AML-193 (cell line): ENCODE measurements at places on chromosomes 4 and X.

- DNase-seq, result no peak
These were observed 2253.2 kb upstream of the TENM3 start for GRCh38 chr4:179989975-179990374.

DNA sequence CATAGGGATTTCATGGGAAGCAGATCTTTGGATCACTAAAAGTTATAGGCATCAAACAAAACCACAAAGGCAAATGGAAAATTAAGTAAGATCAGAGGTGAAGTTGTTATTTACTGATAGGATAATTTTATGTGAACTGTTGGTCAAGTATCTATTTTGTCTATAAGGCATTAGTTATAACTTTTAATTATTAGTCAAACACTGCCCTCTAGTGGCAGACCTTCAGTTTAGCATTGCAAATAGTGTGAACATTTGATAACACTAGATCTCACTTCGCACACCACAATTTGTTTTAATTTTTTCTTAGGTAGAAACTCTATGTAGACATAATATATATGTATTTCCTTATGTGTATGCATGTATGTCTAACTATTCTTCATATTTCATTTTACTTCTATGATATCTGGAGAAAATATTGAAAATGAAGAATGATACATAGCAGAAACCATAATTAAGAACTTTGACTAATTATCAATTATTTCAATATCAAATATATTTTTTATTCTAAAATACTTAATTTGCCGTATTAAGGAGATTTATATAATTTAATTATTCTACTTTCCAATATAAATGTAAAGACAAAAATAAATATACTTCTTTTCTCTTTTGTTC is 214.5 kb upstream of the TACR3 start:
- peak; percentile 59 for DNase-seq

DNA sequence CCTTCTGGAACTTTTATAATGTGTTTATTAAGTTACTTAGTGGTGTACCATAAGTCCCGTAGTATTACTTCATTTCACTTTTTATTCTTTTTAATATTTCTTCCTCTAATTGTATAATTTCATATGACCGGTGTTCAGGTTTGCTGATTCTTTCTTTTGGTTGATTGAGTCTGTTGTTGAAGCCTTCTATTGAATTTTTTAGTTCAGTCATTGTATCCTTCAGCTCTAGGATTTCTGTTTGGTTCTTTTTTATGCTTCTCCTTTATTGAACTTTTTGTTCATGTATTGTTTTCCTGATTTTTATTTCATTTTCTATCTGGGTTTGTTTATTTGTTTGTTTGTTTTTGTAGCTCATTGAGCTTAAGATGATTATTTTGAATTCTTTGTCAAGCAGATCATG is 8.8 kb downstream of the CEP44 start:
- DNase-seq, result no peak

DNA sequence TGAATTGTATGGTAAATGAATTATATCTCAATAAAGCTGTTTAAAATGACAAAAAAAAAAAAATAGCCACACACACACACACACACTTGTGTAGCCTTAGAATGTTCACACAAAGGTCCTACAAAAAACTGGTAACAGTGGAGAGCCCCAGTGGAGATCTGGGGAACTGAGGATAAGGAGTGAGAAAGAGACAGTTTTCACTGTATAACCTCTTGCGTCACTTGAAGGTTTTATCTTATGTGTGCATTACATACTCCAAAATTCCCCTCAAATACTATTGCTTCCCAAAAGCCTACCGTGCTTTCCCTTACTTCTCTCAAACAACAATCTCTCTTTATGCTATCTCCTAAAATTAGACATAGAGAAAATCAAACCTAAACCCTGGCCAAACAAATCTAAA is 67.8 kb downstream of the SMC1A start:
- no peak for DNase-seq

- no peak for DNase-seq
These were observed 876.0 kb downstream of the FSTL5 start for GRCh38 chr4:161287678-161288352.

DNA sequence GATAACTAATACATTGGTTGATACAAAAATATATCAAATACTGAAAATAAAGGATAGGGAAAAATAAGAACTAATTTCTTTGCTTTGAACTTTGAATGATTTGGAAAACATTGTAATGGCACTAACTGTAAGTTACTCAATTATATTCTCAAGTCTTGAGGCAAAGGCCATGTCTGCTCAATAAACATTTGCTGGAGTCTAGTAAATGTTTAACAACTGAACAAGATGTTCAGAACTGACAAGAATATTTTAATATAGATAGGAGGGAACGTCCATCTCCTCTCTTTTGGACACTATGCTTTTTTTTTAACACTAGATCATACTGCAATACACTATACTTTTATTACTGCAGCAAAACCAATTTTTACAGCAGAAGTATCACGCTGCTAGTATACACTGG is 76.2 kb downstream of the PRSS12 start:
- DNase-seq, result no peak

DNA sequence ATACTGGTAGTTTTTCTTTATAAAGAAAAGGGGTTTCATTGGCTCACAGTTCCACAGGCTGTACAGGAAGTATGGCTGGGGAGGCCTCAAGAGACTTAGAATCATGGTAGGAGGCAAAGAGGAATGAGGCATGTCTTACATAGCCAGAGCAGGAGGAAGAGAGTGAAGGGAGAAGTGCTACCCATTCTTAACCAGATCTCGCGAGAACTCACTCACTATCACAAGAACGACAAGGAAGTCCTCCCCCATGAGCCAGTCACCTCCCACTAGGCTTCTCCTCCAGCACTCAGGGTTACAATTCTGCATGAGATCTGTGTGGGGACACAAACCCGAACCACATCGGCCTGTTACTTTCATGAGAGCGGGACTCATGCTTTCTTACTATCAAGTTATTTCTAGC is 240.5 kb downstream of the TENM3 start:
- DNase-seq, result no peak

DNA sequence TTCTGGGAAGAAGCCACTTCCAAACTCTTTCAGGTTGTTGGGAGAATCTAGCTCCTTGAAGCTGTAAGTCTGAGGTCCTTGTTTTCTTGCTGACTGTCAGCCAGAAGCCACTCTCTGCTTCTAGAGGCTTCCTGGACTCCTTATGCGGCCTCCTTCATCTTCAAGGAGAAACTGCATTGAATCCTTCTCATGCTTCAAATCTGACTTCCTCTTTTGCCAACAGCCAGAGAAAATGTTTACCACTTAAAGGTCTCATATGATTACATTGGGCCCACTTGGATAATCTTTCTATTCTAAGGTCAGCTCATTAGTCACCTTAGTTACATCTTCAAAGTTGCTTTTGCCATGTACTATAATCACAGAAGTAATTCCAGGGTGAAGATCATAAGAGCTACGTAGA is 327.0 kb downstream of the HNRNPD start:
- DNase-seq, result no peak

GRCh38 chr4:124209211-124209610 is 503.3 kb downstream of the ANKRD50 start:
- DNase-seq, result no peak

- no peak for DNase-seq
These were observed 57.2 kb upstream of the TMEM131L start for GRCh38 chr4:153408932-153409331.

DNA sequence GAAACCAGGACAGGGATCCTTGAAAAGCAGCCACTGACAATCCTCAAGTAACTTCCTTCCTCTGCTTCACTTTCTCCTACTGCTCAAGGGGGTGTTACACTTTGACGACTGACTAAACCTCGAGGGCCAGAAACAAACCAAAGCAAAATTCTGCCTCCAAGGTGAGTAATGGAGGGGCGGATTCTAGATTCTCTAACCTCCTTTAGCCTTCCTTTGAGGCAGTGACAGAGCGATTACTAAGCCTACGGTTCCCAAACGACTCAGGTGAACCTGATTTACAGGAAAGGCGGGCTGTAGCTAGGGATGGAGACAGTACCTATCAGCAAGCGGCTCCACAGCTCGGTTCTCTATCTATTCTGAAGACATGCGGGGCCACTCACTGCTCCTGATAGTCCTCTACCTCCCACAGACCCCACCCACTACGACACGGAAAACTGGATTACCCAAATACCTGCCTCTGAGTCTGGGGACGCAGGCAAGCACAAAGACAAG is 487 bp downstream of the TBCK start:
- DNase-seq, result peak; percentile 26

DNA sequence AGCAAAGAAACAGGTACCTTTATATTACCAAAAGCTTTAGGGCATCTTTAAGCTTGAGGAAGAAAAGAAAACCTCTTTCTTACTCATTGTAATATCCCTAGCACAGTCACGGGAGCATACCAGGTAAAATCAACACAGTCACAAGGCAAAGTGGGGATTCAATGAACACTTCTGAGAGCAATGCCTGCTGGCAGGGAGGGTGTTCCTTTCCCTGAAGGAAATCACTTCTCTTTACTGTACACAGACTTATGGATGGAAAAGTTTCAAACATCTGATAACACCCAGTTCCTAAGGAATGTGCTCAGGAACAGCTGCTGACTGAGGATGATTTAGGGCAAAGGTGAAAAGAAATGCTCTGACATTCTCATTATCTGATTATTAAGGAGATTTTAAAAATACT is 94.8 kb downstream of the MAML3 start:
- no peak for DNase-seq

DNA sequence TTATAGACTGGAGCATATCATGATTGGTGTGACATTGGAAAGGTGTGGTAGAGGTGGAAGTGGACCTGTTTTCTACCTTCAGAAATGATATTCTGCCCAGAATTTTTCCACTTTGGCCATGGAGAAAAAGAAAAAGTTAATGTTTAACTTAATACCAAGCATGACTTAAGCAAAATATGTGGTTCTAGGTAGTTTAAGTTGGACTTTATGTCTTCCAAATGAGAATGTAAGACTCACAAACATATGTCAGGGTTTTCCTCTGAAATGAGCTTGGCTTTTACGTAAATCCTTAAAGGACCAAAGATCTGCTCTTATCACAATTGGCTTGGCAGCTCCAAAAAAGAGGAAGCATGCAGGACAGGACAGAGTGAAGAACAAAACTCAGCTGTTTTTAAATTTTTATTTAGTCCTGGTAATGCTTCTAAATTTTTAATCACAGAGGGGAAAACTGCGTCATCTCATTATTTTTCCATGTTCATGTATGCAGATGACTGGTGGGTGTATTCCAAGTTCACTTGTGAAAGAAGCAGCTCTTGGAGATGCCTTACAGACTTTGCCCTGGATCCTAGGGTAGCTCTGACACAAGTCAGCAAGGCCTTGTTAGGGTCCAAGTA is 98.2 kb downstream of the ANK2 start:
- no peak for DNase-seq

- no peak for DNase-seq
These were observed 83.0 kb upstream of the TACR3 start for GRCh38 chr4:103802766-103803165.

DNA sequence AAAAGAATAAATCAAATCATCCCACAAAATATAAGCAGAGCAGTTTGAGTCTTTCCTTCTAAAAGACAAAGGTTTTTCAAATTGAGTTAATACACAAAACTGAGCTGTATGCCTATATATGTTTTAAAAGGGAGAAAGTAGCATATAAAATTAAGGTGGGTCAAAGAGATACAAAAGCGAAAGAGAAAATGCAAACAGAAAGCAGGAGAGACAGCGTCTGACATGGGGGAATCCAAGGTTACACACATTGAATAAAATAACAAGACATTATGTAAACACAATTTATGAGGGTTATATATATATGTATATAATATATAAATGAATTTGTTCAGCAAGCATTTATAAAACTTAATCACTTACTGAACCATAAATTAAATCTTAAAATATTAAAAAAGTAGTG is 276.1 kb upstream of the LCORL start:
- no peak for DNase-seq

GRCh38 chrX:30806187-30806728 is 82.8 kb downstream of the TAB3 start:
- DNase-seq, result no peak

DNA sequence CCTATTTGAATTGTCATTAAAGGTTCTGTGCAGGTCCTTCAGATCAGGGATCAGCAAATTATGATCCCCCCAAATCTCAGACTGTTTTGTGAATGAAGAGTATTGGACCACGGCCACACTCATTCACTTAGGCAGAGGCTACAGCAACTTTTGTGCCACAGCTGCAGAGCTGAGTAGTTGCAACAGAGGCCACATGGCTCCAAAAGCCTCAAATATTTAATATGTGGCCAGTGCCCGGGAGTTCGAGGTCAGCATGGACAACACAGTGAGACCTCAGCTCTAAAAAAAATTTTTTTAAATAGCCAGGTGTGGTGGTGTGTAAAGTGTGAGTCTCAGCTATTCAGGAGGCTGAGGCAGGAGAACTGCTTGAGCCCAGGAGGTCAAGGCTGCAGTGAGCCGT is 100.7 kb downstream of the NSUN7 start:
- no peak for DNase-seq

DNA sequence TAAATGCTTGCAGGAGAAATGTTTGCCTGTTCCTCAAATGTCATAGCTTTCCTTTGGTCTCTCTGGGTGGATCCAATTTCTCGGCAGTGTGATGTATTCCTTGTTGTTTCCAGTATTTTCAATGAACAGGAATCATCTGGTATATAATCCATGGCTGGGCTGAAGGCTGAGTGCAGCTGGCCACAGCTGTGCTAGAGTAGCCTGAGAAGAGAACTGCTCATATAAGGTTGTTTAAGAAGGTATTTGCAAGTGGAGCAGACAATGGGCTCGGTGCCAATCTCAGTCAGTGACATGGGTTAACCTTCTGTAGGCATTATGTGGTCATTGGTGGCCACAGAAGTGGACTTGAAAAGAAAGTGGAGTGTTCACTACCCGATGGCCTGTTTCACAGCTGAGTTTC is 390.3 kb downstream of the SPRY1 start:
- no peak for DNase-seq

- no peak for DNase-seq
These were observed 27.2 kb upstream of the PDLIM3 start for GRCh38 chr4:185562531-185562930.

GRCh38 chr4:82679531-82679930 is 117.7 kb upstream of the TMEM150C start:
- DNase-seq, result no peak

GRCh38 chrX:36087366-36087765 is 167.8 kb downstream of the CFAP47 start:
- DNase-seq, result no peak

- DNase-seq, result no peak
These were observed 57.7 kb downstream of the HPGDS start for GRCh38 chr4:94284889-94285288.

GRCh38 chr4:42381666-42382065 is 15.6 kb upstream of the SHISA3 start:
- no peak for DNase-seq

GRCh38 chrX:123878252-123878721 is 18.4 kb downstream of the XIAP start:
- peak; percentile 65 for DNase-seq

DNA sequence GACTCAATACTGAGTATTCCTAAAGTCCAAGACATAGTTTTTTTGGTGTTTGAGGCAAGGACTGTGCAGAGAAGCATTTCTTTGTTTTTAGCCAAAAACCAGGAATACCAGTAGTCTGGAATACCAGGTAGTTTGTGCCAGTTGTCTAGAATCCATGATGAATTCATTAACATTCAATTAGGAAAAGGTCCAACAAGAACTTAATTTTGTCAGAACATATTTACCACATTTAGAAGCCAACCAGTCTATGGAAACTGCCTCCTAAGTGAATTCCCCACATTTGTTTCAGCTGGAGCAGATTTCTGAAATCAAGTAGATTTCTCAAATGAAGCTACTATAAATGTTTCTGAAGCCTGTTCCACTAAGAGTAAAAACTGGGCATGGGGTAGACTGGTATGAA is 1584.8 kb upstream of the ADGRL3 start:
- no peak for DNase-seq
